ENCODE measurements at places on chromosomes 6 and 20. TPM values are rescaled to one million over a fixed set of nuclear protein-coding genes. Genes with fewer than 3 reads are reported as not detected.

GRCh38 chr6:55023230-55023629 is 151.1 kb upstream of the HCRTR2 start:
- DNase-seq, result no peak

- DNase-seq, result no peak
Measured at GRCh38 chr20:44069203-44070011, 117.6 kb downstream of the JPH2 start.

GRCh38 chr20:59996108-59996507 is 37.9 kb downstream of the CDH26 start:
- no peak for DNase-seq

The MYT1 gene
- polyA plus RNA-seq, result 46.0 TPM

GRCh38 chr6:1758076-1758679 is 148.5 kb downstream of the FOXC1 start:
- no peak for DNase-seq

The L3MBTL1 gene
- 1.7 TPM for polyA plus RNA-seq

DNA sequence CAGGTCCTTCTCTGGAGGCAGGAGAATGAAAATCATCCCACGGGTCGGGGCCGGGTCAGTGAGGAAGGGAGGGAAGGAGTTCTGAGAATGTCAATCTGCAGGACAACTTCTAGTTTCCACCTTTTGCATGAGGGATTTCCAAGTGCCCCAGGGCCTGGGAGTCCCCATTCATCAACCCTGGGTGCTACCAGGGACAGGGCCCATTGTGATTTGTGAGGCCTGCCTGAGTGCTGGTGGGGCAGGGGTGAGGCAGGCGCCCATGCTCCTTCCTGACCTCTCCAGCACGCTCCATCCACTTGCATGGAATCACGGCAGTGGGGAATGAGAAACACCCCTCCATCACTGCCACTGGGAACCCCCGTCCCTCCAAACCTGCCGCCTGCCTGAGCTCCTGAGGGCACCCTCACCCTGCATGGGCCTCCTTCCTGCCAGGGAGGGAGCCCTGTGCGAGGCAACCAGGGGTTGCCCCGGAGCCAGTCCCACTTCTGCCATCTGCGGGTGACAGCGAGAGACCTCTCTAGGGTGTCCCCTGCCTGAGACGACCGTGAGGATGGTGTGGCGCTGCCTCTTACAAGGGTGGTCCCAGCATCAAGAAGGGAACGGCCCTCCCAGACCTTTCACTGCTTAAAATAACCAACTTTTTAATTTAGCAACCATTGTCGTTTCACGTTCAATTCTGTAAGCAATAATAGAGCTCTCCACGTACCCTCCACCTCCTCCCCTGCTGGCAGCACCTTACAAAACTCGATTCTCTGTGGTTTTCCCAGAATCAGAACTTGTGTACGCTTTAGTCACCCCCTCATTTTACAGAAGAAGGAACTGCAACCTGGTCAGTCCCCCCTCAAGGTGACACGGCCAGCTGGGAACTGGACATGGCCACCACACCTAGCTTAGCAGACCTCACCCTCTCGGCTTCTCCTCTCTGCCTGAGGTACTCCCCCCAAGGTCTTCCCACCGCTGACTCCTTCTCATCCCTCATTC is 28.6 kb downstream of the PMEPA1 start:
- DNase-seq, result no peak

The VEGFA gene
- 99.2 TPM for polyA plus RNA-seq

DNA sequence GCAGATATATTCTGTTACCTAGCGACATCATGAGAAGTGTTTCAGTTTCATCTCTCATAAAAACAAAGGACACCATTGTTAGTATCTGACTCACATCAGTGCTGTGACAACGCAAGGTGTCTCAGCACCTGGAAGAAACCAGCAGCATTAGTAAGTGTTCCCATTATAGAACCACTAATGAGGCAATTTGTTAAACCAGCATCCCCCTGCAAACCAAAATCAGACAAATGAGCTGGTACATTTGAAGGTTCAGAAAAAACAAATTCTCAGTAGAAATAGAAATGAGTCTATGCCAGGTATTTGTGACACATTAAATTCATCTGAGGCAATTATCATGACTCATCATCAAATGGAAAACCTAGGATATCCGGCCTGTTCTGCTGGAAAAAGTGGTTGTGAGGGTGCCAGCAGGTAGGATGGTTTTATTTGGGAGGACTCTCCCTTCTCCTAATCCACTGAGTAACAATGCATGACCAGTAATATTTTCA is 151.7 kb downstream of the TMEM200A start:
- no peak for DNase-seq

- no peak for DNase-seq
Measured at GRCh38 chr6:50007819-50008218, 14.0 kb downstream of the DEFB110 start.

The RSPH4A gene
- polyA plus RNA-seq, result 0.75 TPM

DNA sequence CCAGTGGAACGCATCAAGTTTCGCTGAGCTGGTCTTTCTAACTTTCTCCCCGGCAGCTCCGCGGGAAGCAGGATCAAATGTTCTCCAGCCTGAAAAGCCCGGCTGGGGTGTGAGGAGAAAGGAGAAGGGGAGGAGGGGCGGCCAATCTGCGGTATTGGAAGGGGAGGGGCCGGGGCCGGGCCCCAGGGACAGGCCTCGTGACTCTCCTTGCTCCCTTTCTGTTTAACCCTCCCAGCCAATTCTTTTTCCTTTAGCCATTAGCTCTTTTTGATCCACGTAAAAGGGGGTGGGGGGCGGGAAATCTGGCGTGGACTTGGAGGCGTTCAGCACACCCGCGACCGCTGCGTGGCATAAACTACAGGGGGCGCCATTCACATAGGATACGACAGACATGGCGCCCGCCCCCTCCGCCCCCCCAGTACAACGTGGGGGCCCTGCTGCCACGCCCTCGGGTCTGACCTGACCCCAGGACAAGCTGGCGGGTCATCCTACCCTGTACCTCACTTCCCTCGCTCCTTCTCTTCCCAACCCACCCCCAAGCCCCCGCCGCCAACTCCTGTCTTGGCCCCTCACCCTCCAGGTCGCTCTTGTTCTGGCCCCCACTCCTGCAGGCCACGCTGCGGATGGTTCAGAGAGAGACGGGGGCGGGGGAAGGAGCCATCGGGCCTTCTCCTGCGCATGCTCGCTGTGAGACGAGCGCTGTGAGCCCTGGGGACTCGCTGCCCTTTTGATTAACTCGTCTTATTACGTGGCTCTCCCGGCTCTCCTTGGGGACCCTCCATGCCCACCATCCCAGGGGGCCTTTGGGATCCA is 7.8 kb upstream of the MDGA1 start:
- peak; percentile 90 for DNase-seq

- DNase-seq, result peak; percentile 39
Measured at GRCh38 chr20:23995905-23996666, 7.5 kb upstream of the GGTLC1 start.

DNA sequence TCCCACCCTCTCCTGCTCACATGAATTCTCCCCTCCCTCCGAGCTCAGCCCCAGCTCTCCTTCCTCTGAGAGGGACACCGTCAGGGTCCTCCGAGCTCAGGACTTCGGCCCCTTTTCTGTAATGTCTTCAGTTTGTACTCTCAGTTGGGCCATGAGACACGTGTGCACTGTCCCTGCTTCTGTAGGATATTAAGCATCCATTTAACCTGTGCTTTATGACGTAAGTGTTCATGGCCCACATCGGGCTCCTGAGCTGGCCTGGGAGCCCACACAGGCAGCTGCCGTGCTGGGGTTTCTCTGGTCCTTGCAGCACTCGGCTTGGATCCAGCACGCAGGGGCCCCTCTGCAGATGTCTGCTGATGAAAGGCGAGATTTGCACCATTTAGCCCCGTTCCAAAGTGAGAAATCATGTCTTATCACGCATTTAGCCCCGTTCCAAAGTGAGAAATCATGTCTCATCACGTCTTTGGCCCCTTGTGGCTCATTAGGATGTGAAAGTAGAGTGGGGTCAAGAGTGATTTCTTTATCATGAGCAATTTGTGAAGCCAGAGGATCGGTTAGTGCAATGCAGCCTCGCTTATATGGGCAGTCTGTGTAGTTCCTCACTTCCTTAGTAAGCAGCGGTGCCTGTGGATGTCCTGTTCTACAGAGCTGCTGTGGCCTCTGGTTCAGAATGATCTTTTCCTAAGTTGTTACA is 25.3 kb downstream of the DUSP22 start:
- no peak for DNase-seq

GRCh38 chr20:4805663-4806449 is 84.1 kb downstream of the PRND start:
- DNase-seq, result no peak

DNA sequence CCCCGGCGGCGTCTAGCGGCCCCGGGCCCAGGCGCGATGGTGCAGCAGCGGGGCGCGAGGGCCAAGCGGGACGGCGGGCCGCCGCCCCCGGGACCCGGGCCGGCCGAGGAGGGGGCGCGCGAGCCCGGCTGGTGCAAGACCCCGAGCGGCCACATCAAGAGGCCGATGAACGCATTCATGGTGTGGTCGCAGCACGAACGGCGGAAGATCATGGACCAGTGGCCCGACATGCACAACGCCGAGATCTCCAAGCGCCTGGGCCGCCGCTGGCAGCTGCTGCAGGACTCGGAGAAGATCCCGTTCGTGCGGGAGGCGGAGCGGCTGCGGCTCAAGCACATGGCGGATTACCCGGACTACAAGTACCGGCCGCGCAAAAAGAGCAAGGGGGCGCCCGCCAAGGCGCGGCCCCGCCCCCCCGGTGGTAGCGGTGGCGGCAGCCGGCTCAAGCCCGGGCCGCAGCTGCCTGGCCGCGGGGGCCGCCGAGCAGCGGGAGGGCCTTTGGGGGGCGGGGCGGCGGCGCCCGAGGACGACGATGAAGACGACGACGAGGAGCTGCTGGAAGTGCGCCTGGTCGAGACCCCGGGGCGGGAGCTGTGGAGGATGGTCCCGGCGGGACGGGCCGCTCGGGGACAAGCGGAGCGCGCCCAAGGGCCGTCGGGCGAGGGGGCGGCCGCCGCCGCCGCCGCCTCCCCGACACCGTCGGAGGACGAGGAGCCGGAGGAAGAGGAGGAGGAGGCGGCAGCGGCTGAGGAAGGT is 715 bp downstream of the SOX12 start:
- peak; percentile 73 for DNase-seq
